ENCODE measurements at places on chromosomes 6 and 20.

- H3K36me3 ChIP-seq, result peaks cover 8% of the 10 kb centered on the region
- DNase-seq, result no peak
- H3K4me3 ChIP-seq, result peak overlapping the region; percentile 89
- H3K27ac ChIP-seq, result no peak overlapping the region
- peaks cover 86% of the 10 kb centered on the region for H3K27me3 ChIP-seq
- peaks cover 38% of the 10 kb centered on the region for H3K4me1 ChIP-seq
Measured at GRCh38 chr6:3228046-3228671, 706 bp upstream of the TUBB2B start.

DNA sequence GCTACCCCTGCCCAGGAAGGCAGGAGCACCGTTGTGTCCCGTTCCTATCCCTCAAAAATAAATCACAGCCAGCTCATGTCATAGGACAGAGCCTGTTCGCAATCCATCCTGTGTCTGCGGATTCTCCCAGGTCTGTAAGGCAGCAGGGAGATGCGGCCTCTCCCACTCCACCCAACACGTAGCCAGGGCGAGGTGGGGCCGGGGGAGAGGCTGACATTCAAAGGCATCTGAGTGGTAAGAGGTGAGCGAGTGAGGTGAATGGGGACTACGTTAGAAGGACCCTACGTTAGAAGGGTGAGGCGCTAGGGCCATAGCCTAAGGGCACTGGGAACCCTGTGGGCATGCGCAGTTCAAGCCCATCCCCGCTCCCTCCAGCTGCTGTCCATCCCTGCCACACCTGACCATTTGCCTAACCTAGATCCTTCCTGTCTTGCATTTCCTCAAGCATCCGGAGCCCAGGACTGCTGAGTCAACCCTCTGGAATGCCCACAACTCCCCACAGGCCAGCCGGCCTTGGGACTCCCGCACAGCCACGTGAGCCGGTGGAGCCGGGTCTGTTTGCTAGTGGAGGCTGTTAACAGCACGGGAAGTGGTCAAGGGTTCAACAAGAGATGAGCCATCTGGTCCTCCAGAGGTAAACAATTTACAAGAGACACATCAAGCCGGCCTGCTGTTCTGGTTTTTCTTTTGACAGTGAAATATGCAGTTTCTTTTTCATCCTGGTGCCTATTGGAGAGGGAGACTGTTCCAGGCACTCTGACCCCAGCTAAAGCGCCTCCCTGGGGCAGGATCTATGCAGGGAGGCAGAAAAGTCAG, 45.9 kb downstream of the RIPOR3 start:
- no peaks in the 10 kb centered on the region for H3K36me3 ChIP-seq
- no peaks in the 10 kb centered on the region for H3K4me1 ChIP-seq
- DNase-seq, result no peak
- peaks cover 14% of the 10 kb centered on the region for H3K27me3 ChIP-seq
- no peak overlapping the region for H3K27ac ChIP-seq

DNA sequence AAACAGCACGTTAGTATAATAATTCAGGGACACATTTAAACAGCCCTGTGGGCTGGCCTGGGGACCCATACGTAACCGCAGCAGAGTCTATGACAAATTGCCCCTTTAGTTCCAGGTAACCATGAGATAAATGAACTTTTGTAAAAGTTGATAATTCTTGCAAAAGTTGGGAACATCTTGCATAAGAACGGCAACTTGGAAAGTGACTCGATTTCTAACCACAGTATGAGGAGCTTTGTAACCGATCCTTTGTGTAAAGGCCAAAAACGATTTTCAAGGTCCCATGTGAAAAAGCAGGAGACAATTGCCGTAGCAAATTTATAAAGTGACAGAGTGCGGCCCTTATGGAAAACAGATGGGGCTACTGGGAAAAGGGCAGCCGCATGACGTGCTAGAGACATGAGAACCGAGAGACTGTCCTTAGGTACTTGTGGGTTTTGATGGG, 81.6 kb downstream of the PSMG4 start:
- no peak overlapping the region for H3K27ac ChIP-seq
- no peak for DNase-seq
- peaks cover 47% of the 10 kb centered on the region for H3K27me3 ChIP-seq
- no peak overlapping the region for H3K4me3 ChIP-seq
- no peaks in the 10 kb centered on the region for H3K36me3 ChIP-seq

DNA sequence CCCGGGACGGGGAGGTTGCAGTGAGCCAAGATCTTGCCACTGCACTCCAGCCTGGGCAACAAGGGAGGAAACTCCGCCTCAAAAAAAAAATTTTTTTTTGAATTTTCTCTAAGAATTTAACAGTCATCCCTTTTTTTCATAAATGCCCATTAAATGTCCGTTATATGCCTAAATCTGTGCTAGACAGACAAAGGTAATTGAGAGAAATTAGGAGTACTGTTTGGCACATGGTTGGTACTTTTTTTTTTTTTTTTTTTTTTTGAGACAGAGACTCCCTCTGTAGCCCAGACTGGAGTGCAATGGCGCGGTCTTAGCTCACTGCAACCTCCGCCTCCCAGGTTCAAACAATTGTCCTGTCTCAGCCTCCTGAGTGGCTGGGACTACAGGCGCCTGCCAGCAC, 1.7 kb downstream of the PCMT1 start:
- peaks cover 22% of the 10 kb centered on the region for H3K4me1 ChIP-seq
- DNase-seq, result no peak
- H3K4me3 ChIP-seq, result peak overlapping the region; percentile 88
- H3K27ac ChIP-seq, result no peak overlapping the region

- peak; percentile 9 for DNase-seq
- peaks cover 21% of the 10 kb centered on the region for H3K4me1 ChIP-seq
Measured at GRCh38 chr20:4661191-4661590, 60.5 kb upstream of the PRND start.

DNA sequence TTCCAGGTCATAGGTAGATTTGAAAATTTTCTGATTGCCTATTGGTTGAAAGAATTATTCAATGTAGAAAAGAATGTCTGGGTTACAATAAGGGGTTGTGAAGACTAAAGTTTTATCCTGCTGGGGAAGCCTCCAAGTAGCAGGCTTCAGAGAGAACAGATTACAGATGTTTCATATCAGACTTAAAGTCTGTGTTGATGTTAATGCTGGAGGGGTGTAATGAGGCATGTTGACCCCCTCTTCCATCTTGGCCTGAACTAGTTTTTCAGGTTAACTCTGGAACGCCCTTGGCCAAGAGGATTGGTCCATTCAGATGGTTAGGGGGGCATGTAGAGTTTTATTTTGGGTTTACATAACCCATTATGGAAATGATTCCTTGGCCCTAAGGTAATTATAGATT, 356.2 kb downstream of the UTRN start:
- H3K27ac ChIP-seq, result peak overlapping the region; percentile 22
- H3K4me1 ChIP-seq, result peaks cover 36% of the 10 kb centered on the region
- no peaks in the 10 kb centered on the region for H3K36me3 ChIP-seq
- no peak for DNase-seq
- no peaks in the 10 kb centered on the region for H3K27me3 ChIP-seq

GRCh38 chr6:78832091-78832808, 35.1 kb upstream of the IRAK1BP1 start:
- no peak overlapping the region for H3K27ac ChIP-seq
- H3K36me3 ChIP-seq, result no peaks in the 10 kb centered on the region
- H3K27me3 ChIP-seq, result peaks cover 28% of the 10 kb centered on the region
- DNase-seq, result no peak

DNA sequence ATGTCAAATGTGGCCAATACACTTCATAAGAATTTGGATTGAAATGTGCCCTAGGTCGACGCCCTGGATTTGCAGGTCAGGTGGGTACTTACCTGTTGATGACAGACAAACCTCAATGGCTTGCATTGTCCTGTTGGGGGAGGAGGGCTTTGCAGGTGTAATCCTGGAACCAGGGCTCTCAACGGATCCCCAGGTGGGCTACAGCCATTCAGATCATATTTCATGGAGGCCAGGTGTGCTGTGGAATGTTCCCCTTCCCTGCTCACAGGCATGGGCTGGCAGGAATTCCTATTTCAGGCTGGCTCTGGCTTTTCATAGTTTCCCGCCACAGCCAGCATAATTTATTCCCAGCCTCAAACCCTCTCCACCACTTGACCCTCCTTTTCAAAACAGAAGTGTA, 254.7 kb downstream of the SMOC2 start:
- H3K27ac ChIP-seq, result no peak overlapping the region
- no peak overlapping the region for H3K4me3 ChIP-seq
- DNase-seq, result no peak
- peaks cover 15% of the 10 kb centered on the region for H3K27me3 ChIP-seq
- H3K4me1 ChIP-seq, result no peaks in the 10 kb centered on the region
- no peaks in the 10 kb centered on the region for H3K36me3 ChIP-seq

- H3K27me3 ChIP-seq, result no peaks in the 10 kb centered on the region
- no peak overlapping the region for H3K4me3 ChIP-seq
- peaks cover 33% of the 10 kb centered on the region for H3K4me1 ChIP-seq
- peak overlapping the region; percentile 28 for H3K27ac ChIP-seq
- no peaks in the 10 kb centered on the region for H3K36me3 ChIP-seq
Measured at GRCh38 chr6:150236544-150236943, 93.7 kb downstream of the PPP1R14C start.
